ENCODE measurements at places on chromosomes 1 and 21.

DNA sequence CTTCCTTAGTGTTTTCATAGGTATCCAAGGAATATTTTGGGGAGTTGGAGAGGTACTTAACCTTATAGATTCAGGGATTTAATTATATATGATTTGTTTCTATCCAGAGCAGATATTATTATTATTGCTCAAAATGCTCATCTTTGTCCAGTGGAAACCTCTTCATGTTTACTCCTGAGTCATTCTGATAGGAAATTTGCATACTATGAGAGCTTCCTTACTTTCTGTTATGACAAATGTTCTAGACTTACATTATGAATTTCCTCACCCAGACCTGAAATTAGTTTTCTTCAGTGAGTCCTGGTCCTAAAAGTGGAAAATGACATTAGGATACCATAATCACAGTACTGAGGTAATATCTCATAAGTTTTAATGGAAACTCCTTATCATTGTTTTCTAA lies 57.5 kb upstream of the PLPPR5 start:
- H3K27me3 ChIP-seq = peaks cover 3% of the 10 kb centered on the region
- no peaks in the 10 kb centered on the region for H3K36me3 ChIP-seq
- no peaks in the 10 kb centered on the region for H3K4me1 ChIP-seq
- no peak for DNase-seq
- H3K4me3 ChIP-seq = no peak overlapping the region
- no peak overlapping the region for H3K27ac ChIP-seq

GRCh38 chr1:1356796-1357401 lies 1.5 kb downstream of the MXRA8 start:
- H3K36me3 ChIP-seq = no peaks in the 10 kb centered on the region
- DNase-seq = peak; percentile 33
- H3K4me1 ChIP-seq = peaks cover 71% of the 10 kb centered on the region
- H3K27me3 ChIP-seq = peaks cover 5% of the 10 kb centered on the region
- H3K27ac ChIP-seq = peak overlapping the region; percentile 97

DNA sequence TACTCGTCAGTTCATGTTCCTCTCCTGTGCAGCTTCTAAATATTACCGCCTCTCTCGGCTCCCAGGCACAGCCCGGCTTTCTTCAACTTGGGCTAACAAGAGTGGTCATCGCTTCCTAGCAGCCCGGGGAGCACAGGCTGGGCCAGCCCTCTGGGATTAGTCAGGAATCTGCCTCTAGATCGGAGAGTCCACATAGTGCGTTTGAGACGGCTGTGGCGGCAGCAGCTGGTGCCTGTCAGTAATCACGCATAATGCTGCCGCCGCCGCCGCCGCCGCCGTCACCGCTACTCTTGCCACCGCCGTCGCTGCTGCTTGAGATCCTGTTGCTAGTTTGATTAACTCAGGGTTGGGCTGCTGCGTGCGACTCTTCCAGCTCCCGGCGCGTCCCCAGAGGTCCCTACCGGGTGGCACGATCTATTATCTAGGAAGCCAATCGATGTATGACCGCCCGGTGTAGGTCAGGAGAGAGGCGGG lies at the start of gene RXRG:
RXRG (minus strand) TSS at position 230 of the 474 bp plus-strand sequence. CDS start 233 bp downstream, outside the sequence.
- no peak within 1 kb of the TSS for H3K4me3 ChIP-seq
- no peaks in the 10 kb centered on the region for H3K36me3 ChIP-seq
- peaks cover 18% of the 10 kb centered on the region for H3K4me1 ChIP-seq
- peaks cover 23% of the 10 kb centered on the region for H3K27me3 ChIP-seq

- no peak for DNase-seq
- no peak within 1 kb of the TSS for H3K4me3 ChIP-seq
- peaks cover 27% of the 10 kb centered on the region for H3K27me3 ChIP-seq
- no peaks in the 10 kb centered on the region for H3K36me3 ChIP-seq
Observed at GRCh38 chr1:110519125-110519810, at the start of gene KCNA10. Gene KCNA10, minus strand, starts transcription at chr1:110519175. Its CDS starts 388 bp downstream, at chr1:110518787.

- H3K27me3 ChIP-seq = peaks cover 3% of the 10 kb centered on the region
- peaks cover 27% of the 10 kb centered on the region for H3K36me3 ChIP-seq
- no peak overlapping the region for H3K27ac ChIP-seq
Observed at GRCh38 chr1:153631047-153632022, 2.5 kb upstream of the CHTOP start.

- H3K27ac ChIP-seq = peak overlapping the region; percentile 4
- H3K4me1 ChIP-seq = peaks cover 8% of the 10 kb centered on the region
- H3K36me3 ChIP-seq = no peaks in the 10 kb centered on the region
- no peak overlapping the region for H3K4me3 ChIP-seq
- DNase-seq = no peak
Observed at GRCh38 chr1:168843401-168843800, 114.4 kb upstream of the DPT start.

DNA sequence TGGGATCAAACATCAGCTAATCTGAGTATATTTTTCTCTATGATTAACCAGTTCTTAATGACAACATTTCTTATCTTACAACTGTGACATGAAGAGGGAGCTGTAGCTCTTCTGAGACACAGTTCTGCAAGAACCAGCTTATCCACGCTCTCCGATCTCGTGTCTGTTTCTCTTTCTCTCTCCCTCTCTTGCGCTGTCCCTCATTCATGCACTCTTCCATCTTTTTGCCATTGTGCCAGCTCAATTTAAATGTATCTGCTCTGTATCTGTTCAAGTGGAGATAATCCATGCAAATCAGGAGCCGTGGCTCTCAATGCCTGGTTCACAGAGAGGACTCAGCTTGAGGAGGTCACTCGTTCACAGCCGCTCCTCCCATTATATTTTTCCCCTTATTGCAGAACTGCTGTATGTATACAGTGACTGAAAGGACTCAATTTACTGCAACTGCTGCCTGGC lies 494.7 kb upstream of the ADGRL2 start:
- H3K4me3 ChIP-seq = no peak overlapping the region
- DNase-seq = peak; percentile 2
- no peaks in the 10 kb centered on the region for H3K36me3 ChIP-seq
- no peak overlapping the region for H3K27ac ChIP-seq

DNA sequence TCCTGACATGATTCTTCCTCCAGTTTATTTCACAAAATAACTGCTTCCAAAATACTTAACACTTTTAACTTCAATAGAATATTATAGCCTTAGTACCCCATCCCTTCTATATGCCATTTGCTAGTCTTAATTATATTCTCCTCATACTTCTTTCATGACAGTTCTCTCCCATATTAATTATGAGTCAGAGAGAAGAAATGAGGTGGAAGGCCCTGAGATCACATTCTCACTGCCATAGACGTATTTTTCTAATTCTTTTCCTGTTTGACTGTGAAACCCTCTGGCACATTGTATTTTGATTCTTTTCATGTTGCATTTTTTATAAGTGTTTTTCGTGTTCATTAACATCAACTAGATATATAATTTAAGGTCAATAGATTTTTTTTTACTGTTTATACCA lies 88.4 kb downstream of the GTF2B start:
- H3K36me3 ChIP-seq = peaks cover 75% of the 10 kb centered on the region
- H3K4me3 ChIP-seq = no peak overlapping the region
- H3K27me3 ChIP-seq = no peaks in the 10 kb centered on the region

DNA sequence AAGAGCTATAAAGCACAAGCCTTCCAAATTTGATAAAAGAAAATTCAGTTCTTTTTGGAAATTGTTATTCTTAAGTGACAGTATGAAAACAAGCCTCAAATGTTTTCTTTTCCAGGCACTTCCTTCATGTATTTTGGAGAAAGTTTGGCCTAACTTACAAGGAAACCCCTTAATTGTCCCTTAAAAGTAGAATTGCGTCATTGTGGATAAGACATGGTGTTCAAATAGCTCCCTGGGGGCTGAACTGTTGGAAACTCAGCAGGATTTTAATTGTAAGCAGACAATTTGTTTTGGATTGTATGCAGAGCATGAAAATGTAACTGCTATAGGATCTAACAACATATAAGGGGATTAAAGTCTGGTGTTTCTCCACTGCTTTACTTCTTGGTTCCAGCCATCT lies 35.4 kb upstream of the FGGY start:
- H3K27ac ChIP-seq = no peak overlapping the region
- H3K36me3 ChIP-seq = no peaks in the 10 kb centered on the region
- no peak for DNase-seq
- H3K27me3 ChIP-seq = no peaks in the 10 kb centered on the region
- peaks cover 18% of the 10 kb centered on the region for H3K4me1 ChIP-seq

GRCh38 chr1:168848051-168848450 lies 119.0 kb upstream of the DPT start:
- no peak overlapping the region for H3K27ac ChIP-seq
- no peak for DNase-seq
- H3K36me3 ChIP-seq = no peaks in the 10 kb centered on the region
- peaks cover 15% of the 10 kb centered on the region for H3K4me1 ChIP-seq
- no peak overlapping the region for H3K4me3 ChIP-seq
- H3K27me3 ChIP-seq = peaks cover 3% of the 10 kb centered on the region

GRCh38 chr1:145784409-145784808 lies 39.5 kb downstream of the RNF115 start:
- DNase-seq = no peak
- peaks cover 33% of the 10 kb centered on the region for H3K36me3 ChIP-seq
- H3K4me3 ChIP-seq = no peak overlapping the region
- H3K27me3 ChIP-seq = no peaks in the 10 kb centered on the region

DNA sequence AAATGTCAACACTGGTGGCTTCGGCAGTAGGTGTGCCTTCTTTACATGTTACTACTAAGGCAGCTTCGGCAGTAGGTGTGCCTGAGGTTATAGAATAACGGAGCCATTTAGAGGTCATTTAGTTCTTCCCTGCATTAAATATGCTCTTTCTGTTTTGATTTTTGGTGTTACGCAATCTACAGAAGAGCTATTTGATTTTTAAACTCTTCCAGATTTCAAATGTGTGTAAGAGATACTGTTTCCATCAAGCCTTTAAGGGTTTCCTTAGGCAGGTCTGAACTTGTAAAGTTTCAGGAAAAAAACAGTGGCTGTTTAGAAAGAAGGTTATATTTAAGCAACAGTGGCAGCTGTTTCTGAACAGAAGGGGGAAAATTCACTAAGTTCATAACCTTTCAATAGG lies 54.8 kb downstream of the PIK3R3 start:
- peaks cover 53% of the 10 kb centered on the region for H3K36me3 ChIP-seq
- no peak overlapping the region for H3K27ac ChIP-seq
- no peaks in the 10 kb centered on the region for H3K4me1 ChIP-seq
- no peaks in the 10 kb centered on the region for H3K27me3 ChIP-seq

- H3K4me1 ChIP-seq = peaks cover 30% of the 10 kb centered on the region
- no peak for DNase-seq
- H3K36me3 ChIP-seq = peaks cover 31% of the 10 kb centered on the region
- no peaks in the 10 kb centered on the region for H3K27me3 ChIP-seq
- H3K27ac ChIP-seq = no peak overlapping the region
- H3K4me3 ChIP-seq = no peak overlapping the region
Observed at GRCh38 chr1:118371612-118372011, 186.6 kb upstream of the SPAG17 start.

GRCh38 chr1:203624341-203624712 lies 2.3 kb upstream of the ATP2B4 start:
- H3K4me3 ChIP-seq = no peak overlapping the region
- H3K36me3 ChIP-seq = no peaks in the 10 kb centered on the region
- peaks cover 6% of the 10 kb centered on the region for H3K27me3 ChIP-seq
- no peak overlapping the region for H3K27ac ChIP-seq
- H3K4me1 ChIP-seq = peaks cover 74% of the 10 kb centered on the region

GRCh38 chr1:87113313-87113712 lies 198.9 kb downstream of the HS2ST1 start:
- peaks cover 18% of the 10 kb centered on the region for H3K4me1 ChIP-seq
- DNase-seq = no peak
- peaks cover 4% of the 10 kb centered on the region for H3K27me3 ChIP-seq
- H3K36me3 ChIP-seq = no peaks in the 10 kb centered on the region
- H3K4me3 ChIP-seq = no peak overlapping the region

DNA sequence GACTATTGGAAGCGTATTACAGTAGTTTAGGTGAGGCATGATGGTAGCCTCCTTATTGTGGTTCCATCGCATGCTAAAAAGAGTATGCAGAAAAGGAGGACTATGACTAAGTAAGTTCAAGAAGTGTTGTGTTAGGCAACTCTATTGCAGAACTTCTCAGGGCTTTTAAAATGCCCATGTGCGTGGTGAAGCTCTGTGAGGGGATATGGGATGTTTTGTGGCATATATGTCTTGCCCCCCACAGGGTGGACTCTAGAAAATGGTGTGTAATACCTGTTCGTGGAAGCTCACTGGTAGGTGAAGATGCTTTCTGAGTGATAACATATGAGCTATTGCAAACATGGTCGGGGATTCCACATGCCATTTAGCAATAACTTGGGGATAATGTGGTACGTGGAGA lies 31.7 kb downstream of the MAN1A2 start:
- H3K4me1 ChIP-seq = no peaks in the 10 kb centered on the region
- no peak overlapping the region for H3K4me3 ChIP-seq
- peaks cover 49% of the 10 kb centered on the region for H3K36me3 ChIP-seq
- no peak for DNase-seq
- H3K27ac ChIP-seq = no peak overlapping the region

DNA sequence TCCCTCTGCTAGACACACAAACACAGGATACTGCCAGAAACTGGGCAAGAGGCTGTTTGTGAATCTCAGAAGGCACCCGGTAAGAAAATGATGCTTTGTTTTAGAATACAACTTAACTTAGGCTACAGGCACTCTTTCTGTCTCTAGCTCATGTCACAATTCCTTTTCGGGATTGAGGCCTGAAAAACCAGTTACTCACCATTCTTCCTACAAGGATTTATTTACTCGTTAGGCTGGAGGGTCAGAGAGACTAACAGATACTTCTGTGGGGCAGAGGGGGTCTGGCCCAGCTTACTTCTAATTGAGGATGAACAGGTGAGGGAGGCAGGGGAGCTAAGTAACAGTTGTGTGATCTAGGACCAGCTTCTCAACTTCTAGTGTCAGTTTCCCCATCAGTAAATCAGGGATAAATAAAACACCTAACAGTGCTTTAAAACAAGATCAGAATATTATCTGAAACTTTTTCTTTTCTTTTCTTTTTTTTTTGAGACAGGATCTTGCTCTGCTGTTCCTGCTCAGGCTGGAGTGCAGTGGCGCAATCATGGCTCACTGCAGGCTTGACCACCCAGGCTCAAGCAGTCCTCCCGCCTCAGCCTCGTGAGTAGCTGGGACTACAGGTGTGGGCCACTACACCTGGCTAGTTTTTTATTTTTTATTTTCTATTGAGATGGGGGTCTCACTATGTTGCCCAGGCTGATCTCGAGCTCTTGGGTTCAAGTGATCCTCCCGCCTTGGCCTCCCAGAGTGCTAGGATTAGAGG lies 31.9 kb downstream of the NFYC start:
- H3K4me1 ChIP-seq = peaks cover 12% of the 10 kb centered on the region
- H3K4me3 ChIP-seq = no peak overlapping the region
- H3K36me3 ChIP-seq = peaks cover 35% of the 10 kb centered on the region
- H3K27ac ChIP-seq = peak overlapping the region; percentile 39

- H3K4me3 ChIP-seq = peak overlapping the region; percentile 94
- DNase-seq = peak; percentile 89
- peaks cover 59% of the 10 kb centered on the region for H3K27me3 ChIP-seq
- H3K4me1 ChIP-seq = peaks cover 81% of the 10 kb centered on the region
- H3K36me3 ChIP-seq = no peaks in the 10 kb centered on the region
- H3K27ac ChIP-seq = peak overlapping the region; percentile 93
Observed at GRCh38 chr1:145960468-145961108, 2.8 kb upstream of the LIX1L start.

GRCh38 chr21:25967901-25968438 lies 202.6 kb downstream of the APP start:
- H3K4me1 ChIP-seq = no peaks in the 10 kb centered on the region
- H3K36me3 ChIP-seq = peaks cover 85% of the 10 kb centered on the region
- H3K4me3 ChIP-seq = no peak overlapping the region
- H3K27ac ChIP-seq = peak overlapping the region; percentile 74
